ENCODE measurements at places on chromosomes 5 and 9.

GRCh38 chr9:133453651-133454050 is 6.1 kb upstream of the CACFD1 start:
- no peak for DNase-seq

DNA sequence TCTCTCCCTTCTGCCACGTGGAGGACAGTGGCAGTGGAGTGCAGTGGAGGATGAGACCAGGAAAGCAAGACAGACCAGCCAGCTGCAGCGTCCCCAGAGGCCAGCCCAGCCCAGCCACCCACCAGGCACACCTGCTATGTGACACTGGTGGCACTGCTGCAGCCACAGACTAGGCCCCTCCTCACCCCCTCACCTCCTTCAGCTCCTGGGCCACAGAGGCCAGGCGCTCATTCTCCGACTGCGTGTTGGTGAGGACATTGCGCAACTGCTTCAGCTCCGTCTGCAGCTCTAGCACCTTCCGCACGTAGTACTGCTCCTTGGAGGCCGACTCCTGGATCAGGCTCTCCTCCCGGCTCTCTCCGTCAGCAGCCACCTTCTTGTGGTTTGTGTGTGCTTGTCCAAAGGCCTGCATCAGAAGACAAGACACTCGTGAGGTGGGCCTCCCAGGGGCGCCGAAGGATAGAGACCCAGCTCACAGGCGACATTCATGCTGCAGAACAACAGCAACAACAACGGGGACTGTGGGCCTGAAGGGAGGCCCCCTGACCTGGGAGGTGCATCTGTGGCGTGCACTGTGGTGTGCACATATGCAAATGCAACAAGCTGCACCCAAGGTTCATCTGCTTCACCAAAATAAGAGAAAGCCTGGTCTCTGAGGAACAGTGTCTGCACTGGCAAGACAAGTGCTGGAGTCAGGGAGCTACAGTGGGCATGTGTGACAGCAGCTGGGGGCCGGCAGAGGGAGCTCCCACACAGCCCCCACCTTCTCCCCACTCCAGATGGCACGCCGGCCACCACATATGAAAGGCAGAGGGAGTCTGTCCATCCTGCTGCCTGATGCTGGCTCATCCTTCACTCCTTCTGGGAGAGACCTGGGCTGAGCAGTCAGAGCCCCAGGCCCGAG is 35.5 kb downstream of the BICD2 start:
- peak; percentile 79 for DNase-seq

DNA sequence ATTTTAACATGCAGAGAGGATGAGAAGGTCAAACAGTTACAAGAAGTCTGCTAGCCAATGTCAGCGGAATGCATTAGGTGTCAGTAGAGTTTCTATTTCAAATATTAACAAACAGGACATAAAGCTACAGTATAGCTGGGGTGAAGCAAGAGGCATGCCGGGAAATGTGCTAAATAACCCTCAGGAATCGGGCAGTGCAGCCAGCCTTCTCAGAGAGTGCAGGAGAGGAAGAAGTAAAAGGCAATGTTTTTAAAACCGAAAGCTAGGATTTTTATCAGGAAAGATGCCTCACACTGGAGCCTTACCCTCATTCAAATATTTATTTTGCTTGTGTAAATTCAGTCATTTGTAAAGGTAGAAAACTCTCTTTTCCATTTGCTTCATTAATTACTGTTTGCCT is 59.1 kb upstream of the SH3GL2 start:
- DNase-seq = no peak

GRCh38 chr5:16568875-16569580 is 47.8 kb downstream of the RETREG1 start:
- DNase-seq = no peak

- DNase-seq = peak; percentile 72
Measured at GRCh38 chr9:120742951-120743416, 28.7 kb upstream of the MEGF9 start.

DNA sequence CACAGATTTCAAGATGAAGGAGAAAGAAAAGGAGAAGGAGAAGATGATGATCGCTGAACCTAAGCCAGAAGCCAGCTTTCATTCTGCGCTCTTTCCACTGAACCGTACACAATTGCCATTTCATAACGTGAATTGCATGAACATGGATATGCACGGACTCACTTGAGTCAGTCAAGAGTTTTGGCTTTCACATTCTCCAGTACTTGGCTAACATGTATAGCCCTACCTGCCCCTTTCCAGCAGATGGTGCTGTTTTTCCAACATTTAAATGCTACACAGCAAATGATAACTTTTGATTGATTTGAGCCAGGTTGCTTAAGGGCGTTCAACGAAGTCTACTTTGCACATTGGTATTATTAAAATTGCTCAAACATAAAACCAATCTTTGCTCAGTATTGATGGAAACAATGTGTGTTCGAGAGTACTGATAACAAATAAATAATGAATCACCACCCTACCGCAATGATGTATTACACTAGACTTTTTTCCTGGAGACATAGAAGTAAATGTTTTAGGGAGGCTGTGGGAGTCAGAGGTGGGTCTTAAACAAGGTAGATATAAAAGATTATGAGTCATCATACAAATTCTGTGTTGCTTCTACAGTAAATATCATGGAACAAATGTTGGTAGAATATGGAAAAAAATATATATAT is 196.4 kb downstream of the TRPM3 start:
- DNase-seq = peak; percentile 36

DNA sequence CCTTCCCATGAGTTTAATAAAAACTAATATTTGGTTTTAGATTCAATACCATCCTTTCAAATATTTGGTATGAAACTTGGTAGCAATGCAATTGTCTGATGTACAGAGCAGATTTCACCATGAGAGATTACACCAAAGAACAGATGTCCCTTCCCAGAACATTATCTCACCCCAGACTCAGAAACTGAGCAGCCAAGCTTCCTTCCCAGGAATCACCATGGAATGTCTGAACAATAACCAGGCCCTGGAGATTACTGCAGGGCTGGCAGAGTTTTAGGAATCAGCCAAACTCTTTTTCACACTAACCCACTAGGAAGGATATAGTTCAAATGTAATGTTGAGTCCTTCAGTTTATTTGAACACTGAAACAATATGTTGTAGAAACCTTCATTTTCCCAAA is 23.9 kb downstream of the CLTA start:
- DNase-seq = no peak

- no peak for DNase-seq
Measured at GRCh38 chr5:172776235-172776594, 5.2 kb upstream of the DUSP1 start.

DNA sequence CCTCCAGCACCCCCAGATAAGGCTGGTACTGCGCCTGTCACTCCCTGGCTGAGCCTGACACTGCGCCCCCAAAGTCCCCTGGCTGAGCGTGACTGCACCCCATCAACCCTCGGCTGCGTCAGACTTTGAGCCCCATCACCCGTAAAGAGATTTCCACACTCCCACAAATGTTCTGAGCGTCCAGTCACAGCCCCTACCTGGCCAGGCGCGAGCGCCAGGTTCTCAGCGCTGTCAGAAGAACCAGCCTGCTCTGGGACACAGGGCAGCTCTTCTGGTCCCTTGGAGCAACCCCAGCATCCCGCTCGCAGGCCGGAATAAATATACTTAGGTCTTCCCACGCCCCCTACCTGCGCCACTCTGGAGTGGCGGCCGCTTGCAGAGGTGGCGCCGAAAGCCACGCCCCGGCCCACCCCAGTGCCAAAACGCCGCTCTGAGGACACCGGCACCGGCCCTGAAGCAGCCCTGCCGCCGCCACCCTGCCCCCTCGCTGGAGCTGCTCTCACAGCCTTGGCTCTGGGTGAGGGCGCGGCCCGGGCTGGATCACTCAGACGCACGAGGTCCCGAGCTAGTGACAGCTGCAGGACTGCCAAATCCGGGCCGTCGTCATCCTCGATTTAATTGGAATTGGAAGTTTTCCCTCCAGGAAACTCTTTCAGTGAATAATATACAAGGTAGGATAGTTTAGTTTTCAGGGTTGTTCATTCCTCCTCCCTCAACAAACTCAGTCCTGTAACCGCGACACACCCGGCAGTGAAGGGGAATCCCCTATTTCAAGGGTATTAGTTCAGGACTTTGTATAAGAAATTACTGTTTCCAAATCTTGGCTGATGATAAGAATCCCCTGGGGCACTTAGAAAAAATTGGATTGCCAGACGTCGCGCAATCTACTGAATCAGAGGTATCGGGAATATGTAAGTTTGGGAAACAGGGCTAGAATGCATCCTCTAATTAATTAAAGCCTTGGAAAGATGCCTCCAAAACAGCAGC is 1.2 kb upstream of the CEMIP2 start:
- DNase-seq = peak; percentile 34

- DNase-seq = no peak
Measured at GRCh38 chr5:119049824-119050449, 20.9 kb upstream of the DMXL1 start.

- DNase-seq = peak; percentile 18
Measured at GRCh38 chr5:87400305-87400899, 12.3 kb downstream of the CCNH start.

DNA sequence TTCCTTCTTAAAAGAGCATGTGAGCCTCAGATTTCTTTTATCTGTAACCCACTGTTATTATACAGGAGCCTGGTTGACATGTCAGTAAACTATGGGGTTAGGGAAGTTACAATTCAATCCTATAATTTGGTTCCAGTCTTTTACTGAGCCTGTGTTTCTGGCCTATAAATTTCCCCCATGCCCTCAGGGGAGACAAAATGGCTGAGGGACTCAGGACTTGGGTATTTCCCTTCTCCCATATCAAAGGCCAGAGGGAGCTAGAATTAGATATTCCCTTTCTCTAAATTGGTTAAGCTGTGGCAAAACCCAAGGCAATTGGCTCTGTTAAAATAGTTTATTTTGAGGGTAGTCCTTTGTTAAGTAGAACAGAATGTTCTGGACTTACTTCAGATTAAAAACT is 823.2 kb downstream of the TLE1 start:
- no peak for DNase-seq

DNA sequence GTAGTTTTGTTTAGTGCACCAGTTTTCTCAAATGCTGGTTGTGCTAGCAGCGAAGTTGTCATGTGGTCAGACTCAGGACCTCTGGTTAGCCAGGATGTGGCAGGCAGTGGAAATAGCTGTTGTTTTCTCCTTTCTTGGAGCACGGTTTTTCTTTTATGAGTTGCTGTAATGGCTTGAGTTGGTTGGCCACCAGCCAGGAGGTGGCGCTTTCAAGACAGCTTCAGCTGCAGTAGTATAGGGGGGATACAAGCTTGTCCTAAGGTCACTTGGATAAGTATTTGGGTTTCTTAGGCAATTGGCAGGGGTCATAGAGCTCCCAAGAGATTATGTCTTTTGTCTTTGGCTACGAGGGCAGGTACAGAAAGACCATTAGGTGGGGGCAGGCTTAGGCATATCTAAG is 274.2 kb upstream of the TARS1 start:
- DNase-seq = no peak

Measured in GM13977 (cell line).